Muscle of arm (tissue), 14 donors: ENCODE measurements at places on chromosomes 2 and 18. TPM values are rescaled to one million over a fixed set of nuclear protein-coding genes. Genes with fewer than 3 reads are reported as not detected.

PRSS56 gene
- polyA plus RNA-seq: 1.3 TPM

- no peak for DNase-seq
Observed at GRCh38 chr2:112996635-112997034, 8.6 kb upstream of the IL36A start.

ABCB11 gene
- 0.37 TPM for polyA plus RNA-seq

GRCh38 chr2:173934895-173935294 is 30.3 kb downstream of the SP3 start:
- DNase-seq: no peak

DNA sequence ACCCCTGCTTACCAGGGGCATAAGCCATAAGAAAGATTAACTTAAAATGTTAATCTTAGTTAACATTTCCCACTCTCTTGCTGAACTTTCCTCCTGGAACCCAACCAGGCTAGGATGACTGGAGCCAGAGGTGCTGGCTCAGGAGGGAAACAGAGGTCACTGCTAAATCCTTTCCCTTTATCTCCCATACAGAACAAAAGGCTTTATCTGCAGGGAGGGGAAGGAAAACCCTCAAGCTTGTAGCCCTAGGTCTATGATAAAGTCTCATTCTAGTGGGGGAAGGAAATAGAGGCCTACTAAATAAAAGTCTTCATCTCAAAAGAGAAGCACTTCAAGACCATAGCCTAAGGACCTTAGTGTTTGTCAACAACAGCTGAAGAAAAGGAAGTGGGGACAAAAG is 18.6 kb downstream of the HIBCH start:
- no peak for DNase-seq

DNA sequence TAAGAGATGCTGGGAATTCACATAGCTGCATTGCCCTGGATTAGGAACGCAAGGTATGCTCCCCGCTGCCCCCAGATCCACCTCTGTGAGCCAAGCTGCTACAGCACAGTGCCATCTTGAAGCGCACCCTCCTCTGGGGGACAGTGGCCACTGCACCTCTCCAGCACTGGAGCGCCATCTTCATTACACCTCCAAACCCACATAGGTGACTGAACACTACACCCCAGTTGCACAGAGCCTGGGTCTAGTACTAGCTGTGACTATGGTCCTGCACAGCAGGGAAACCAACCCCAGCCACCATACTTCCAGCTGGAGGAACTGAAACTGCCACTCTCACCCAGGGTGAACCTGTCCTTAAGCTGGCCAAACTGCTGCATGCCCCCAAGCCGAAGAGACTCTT is 84.6 kb downstream of the TMEM237 start:
- DNase-seq: no peak

TRABD2A gene
- polyA plus RNA-seq: 0.69 TPM

DNA sequence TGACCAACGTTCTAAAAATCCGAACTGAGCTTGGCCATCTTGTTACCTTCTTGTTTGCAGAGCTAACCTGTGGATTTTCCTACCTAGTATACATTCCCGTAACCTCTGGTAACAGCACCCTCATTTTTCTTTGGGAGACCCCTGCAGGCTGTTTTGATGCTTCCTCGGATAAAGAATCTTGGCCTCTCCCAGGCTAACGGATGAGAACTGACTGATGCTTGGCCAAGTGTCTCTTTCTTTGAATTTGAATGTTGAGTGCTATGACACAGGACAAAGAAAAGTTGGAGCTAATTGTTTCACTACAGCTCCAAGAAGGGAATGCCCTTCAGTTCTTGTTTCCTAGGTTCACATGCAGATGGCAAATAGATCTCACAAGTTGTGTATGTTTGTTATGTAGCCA is 19.3 kb upstream of the CAVIN2 start:
- DNase-seq: no peak

DNA sequence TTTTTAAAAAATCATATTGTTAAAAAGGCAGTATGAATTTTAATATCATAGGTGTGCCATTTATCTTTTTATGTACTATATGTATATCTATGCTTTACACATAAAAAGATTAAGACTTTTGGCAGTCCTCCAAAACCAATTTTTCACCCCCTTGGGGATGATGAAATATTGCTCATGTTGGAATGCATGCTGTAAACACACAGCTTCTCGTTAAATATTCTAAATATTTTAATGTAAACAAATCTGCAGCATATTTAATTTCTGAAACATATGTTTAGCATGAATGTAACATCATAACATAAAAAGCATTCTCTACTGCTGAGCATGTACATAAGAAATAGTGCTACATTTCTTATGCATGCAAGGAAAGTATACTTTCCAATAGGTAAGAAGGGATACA is 484.3 kb upstream of the LRATD1 start:
- DNase-seq: no peak

GRCh38 chr2:235492850-235493344 is 946 bp upstream of the AGAP1 start:
- DNase-seq: no peak

MAP3K2 gene
- polyA plus RNA-seq: 19.3 TPM

GRCh38 chr2:11919953-11920352 is 173.5 kb downstream of the LPIN1 start:
- DNase-seq: no peak

MPP4 gene
- not detected for polyA plus RNA-seq

DNA sequence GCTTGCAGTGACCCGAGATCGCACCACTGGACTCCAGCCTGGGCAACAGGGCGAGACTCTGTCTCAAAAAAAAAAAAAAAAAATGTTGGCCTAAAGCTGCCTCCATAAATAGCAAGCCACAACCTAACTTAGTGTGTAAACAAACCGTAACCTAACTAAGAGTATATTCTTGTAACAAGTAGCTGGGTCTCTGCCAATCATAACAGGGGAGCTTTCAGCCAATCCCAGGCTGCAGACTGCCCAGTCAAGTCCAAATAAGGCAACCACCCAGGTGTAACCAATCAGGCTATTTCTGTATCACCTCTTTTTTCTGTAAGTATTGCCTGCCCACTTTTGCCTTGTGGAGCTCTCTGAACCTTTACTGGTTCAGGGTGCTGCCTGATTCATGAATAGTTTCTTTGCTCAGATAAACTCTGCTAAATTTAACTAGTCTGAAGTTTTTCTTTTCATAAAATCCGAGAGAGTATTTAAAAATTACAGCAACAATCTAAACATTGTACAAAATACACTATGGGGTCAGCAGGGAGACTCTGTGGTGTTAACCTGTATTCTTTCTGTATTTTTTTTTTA is 4.5 kb downstream of the PSTPIP2 start:
- DNase-seq: no peak

- no peak for DNase-seq
Observed at GRCh38 chr2:109686921-109687320, 72.8 kb downstream of the SOWAHC start.

TMEM214 gene
- 61.4 TPM for polyA plus RNA-seq

DNA sequence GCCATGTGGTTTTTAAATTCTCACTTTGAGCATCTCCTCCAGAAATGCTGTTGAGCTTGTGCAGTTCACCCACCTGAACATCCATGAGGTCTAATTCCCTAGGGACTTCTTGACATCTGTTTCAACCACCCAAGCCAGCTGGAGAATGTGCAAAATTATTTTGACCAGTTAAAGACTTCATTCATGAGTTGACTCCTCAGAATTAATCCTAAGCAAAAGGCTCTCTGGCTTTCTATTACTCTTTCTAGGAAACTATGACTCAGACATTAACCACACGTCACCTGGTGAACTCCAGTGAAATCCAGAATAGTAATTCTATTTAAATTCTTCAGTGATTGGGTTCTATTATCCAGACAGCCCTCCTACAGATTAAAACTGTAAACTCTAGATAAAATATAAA is 247.5 kb downstream of the NBAS start:
- peak; percentile 5 for DNase-seq

- DNase-seq: no peak
Observed at GRCh38 chr2:118698564-118698963, 148.9 kb downstream of the EN1 start.

- DNase-seq: peak; percentile 70
Observed at GRCh38 chr2:209525834-209526281, 102.0 kb downstream of the MAP2 start.

- DNase-seq: peak; percentile 62
Observed at GRCh38 chr2:204024503-204024902, 87.9 kb downstream of the ICOS start.

CCDC102B gene
- 13.3 TPM for polyA plus RNA-seq

DNA sequence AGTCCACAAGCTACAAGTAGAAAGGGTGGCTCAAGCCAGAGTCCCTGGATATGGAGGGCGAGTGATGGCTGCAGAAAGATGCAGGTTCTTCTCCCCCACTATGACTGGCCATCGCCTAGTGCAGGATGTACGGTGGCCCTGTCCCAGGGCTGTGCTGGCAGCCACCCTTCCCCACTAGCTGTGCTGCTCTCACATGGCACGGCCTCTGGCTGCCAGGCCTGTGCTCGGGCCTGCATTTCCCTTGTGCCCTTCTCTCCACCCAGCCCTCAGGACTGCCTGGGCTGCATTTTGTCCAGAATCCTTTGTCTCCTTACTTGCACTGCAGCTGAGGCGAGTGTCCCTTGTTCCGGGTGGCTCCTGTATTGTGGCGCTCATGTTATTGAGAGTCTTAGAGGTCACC is 1.6 kb upstream of the RAMP1 start:
- no peak for DNase-seq

GRCh38 chr2:43818761-43819160 is 19.9 kb downstream of the ABCG5 start:
- DNase-seq: no peak

DNA sequence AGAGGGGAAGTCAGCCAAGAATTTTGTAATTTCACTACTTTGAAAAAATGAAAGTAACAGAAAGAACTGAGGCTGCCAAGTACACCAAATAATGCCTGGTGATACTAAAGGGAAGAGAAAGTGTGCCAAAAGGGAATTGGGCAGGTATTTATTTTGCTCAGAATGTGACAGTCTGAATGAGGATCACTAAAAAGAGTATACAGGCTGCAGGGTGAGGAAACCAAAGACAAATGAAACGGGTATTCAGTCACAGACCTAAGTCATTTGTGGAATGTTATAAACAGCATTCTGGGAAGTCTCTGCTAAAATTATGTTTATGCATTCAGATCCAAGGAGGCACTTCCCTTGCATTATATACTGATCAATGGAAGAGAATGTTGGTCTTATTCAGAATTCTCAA is 418.6 kb upstream of the SLC39A10 start:
- peak; percentile 8 for DNase-seq
